ENCODE measurements at places on chromosomes 5 and 9.

GRCh38 chr5:1568201-1568979, 44.6 kb upstream of the LPCAT1 start:
- no peak for DNase-seq

GRCh38 chr9:116096853-116097252, 56.7 kb upstream of the PAPPA start:
- no peak for DNase-seq

DNA sequence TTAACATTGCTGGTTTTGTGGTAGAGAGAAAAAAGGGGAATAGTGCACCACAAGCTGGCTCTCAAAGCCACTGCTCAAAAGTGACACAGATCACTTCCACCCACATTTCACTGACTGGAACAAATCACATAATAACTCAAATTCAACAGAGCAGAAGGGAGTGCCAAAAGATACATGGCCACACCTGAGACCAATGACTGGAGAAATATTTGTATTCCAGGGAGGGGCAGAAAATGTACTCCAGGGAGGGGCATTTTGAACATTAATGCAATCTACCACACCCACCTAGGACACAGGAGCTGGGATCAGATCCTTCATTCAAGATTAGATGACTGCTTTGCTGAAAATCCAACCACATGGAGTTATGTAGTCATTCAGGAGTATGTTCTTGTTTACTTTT, 44.8 kb upstream of the ALDOB start:
- DNase-seq = peak; percentile 57

- DNase-seq = peak; percentile 31
These were observed 247.8 kb downstream of the DIRAS2 start for GRCh38 chr9:90394871-90395270.

- no peak for DNase-seq
These were observed 88.1 kb downstream of the KIF4B start for GRCh38 chr5:155101697-155102096.

- no peak for DNase-seq
These were observed 1414.3 kb upstream of the ACO1 start for GRCh38 chr9:30970186-30970585.

DNA sequence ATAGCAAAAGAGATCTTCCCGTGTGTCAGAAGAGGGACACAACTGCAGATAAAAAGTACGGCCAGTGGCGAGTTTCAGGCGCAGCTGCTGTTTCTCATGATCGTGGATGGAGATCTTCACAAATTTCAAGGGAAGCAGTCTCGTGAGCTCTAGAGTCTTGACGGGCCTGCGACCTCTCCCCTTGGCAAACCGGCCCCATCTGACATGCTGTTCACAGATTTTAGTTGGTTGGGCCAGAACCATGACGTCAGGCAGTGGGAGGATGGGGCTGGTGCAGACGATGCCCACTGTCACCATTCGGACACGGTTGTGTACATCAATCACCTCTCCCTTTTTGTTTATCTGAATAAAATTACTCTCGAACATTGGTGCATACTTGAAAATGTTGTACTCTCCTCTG, 396 bp downstream of the GARIN3 start:
- DNase-seq = no peak

DNA sequence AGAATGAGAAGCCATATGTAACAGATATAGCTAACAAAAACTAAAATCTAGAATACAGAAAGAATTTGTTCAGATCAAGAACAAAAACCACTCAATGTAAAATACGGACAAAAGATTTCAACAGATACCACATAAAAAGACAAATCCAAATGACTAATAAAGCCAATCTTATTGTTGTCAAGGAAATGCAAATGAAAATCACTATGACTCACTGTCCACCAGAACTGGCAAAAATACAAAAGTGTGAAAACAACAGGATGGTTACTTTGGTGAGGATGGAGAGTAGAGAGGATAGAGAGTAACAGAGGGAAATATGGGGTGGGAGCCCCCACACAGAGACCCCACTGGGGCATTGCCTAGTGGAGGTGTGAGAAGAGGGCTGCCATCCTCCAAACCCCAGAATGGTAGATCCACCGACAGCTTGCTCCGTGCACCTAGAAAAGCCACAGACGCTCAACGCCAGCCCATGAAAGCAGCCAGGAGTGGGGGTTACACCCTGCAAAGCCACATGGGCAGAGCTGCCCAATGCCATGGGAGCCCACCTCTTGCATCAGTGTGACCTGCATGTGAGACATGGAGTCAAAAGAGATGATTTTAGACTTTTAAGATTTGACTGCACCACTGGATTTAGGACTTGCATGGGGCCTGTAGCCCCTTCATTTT, 15.2 kb upstream of the RHOBTB3 start:
- DNase-seq = no peak

- DNase-seq = no peak
These were observed 191.5 kb upstream of the S1PR3 start for GRCh38 chr9:88799541-88800328.

DNA sequence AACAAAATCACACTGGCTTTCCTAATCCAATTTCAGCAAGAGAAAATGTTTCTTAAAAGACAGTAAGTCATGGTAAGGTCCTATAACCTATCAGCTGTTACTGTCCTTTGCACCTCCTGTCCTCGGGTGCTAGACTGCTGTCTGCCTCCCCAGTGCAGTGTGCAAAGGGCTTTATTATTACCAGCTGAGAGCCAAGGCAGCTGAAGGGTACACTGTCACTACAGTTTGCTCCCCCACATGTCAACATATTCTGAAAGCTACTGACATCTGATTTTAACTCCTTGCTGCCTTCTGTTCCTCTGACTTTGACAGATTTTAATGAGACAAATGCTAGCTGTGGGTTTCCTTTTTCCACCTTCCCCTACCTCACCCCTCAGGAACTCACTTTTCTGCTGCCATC, 389.4 kb upstream of the SLC24A2 start:
- DNase-seq = no peak

- no peak for DNase-seq
These were observed 114.3 kb downstream of the CRB2 start for GRCh38 chr9:123470121-123470782.

DNA sequence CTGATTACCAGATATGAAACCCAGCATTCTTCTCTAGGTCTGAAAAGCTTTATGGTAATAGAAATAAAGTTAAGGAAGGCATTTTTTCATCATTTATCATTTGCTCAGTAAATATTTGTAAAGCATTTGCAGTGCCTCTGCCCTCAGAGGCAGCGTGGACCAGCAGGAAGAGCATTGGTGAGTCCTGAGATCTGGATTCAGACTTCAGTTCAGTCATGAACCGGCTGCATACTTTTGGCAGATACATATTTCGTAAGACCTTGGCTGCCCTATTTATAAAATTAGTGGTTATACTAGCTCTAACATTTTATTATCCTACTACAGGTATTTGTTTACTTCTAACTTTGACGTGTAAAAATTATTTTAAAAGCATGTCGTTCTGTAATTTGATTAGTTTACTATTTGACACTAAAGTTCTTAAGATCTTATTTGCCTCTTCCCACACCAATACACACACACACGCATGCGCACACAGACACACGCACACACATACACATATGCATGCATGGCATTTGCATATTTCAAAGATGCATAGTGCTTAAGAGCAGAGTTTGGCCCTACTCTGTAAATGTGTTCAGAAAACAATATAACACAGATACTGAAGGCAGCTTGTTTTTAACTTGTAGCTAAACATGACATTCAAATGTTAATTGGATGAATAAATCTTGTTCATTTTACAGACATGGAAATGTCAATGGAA, 101.9 kb downstream of the RPS23 start:
- no peak for DNase-seq

All from LoVo (cell line).